ENCODE measurements at places on chromosomes 16 and 17.

DNA sequence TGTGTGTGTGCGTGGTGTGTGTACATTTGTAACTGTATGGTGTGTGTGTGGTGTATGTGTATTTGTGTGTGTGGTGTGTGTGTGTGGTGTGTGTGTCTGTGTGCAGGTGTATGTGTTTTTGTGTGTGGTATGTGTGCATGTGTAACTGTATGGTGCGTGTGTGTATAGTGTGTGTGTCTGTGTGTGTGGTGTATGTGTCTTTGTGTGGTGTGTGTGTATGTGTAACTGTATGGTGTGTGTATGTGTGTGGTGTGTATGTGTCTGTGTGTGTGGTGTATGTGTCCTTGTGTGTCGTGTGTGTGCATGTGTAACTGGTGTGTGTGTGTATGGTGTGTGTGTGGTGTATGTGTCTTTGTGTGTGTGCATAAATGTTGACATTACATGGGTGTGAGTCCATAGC, 163.7 kb upstream of the PLCG2 start:
- no peak overlapping the region for H3K4me3 ChIP-seq
- H3K27ac ChIP-seq = no peak overlapping the region
- H3K27me3 ChIP-seq = no peaks in the 10 kb centered on the region
- peaks cover 17% of the 10 kb centered on the region for H3K4me1 ChIP-seq
- peaks cover 10% of the 10 kb centered on the region for H3K36me3 ChIP-seq

GRCh38 chr16:10576390-10577304, 3.8 kb downstream of the EMP2 start:
- H3K4me3 ChIP-seq = no peak overlapping the region
- peaks cover 67% of the 10 kb centered on the region for H3K27me3 ChIP-seq
- H3K4me1 ChIP-seq = no peaks in the 10 kb centered on the region
- no peaks in the 10 kb centered on the region for H3K36me3 ChIP-seq
- H3K27ac ChIP-seq = no peak overlapping the region

- DNase-seq = no peak
- H3K27me3 ChIP-seq = peaks cover 38% of the 10 kb centered on the region
- H3K27ac ChIP-seq = no peak overlapping the region
- no peaks in the 10 kb centered on the region for H3K4me1 ChIP-seq
- H3K36me3 ChIP-seq = no peaks in the 10 kb centered on the region
These were observed 203.5 kb downstream of the RBFOX3 start for GRCh38 chr17:79407385-79407784.

DNA sequence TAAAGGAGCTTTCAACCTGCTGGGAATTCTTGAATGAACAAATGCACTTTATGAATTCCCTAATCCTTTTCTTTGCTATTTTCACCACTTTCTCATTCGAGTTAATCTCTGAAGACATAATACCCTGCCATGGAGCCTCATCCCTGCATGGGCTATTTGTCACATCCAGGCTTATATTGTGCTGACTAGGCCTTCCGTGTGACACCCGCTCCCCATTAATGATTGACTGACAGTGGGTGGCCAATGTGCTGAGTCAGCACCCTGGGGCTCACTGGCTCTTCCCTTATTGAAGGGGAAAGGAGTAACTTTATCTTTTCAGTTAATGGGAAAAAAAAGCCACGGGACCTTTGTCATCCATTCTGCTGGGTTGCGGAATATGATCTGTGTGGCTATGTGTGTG, 1024.8 kb upstream of the EEF2KMT start:
- H3K36me3 ChIP-seq = no peaks in the 10 kb centered on the region
- no peaks in the 10 kb centered on the region for H3K27me3 ChIP-seq
- DNase-seq = no peak

DNA sequence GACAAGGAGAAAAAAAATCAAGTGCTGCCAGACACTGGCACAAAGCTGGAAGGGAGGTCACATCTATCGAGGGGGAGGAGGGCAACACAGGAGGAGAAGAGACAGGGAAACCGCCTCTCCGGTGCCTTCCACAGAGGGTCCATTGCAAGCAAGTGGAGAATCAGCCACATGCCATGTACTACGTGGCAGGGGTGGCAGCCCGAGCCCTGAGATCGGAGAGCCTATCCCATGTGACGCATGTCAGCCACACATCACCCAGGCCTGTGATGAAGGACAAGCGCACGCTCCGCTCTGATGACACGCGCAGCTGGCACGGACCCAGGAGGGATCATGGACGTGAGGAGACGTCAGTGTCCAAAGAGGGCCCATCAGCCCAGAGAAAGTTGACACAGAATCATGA, 30.1 kb downstream of the ADCY9 start:
- H3K36me3 ChIP-seq = peaks cover 2% of the 10 kb centered on the region
- no peak overlapping the region for H3K4me3 ChIP-seq
- no peak for DNase-seq
- peaks cover 29% of the 10 kb centered on the region for H3K4me1 ChIP-seq
- no peaks in the 10 kb centered on the region for H3K27me3 ChIP-seq
- no peak overlapping the region for H3K27ac ChIP-seq
